Activated naive CD4-positive, alpha-beta T cell (primary cell): ENCODE measurements at places on chromosomes 5 and 9.

DNA sequence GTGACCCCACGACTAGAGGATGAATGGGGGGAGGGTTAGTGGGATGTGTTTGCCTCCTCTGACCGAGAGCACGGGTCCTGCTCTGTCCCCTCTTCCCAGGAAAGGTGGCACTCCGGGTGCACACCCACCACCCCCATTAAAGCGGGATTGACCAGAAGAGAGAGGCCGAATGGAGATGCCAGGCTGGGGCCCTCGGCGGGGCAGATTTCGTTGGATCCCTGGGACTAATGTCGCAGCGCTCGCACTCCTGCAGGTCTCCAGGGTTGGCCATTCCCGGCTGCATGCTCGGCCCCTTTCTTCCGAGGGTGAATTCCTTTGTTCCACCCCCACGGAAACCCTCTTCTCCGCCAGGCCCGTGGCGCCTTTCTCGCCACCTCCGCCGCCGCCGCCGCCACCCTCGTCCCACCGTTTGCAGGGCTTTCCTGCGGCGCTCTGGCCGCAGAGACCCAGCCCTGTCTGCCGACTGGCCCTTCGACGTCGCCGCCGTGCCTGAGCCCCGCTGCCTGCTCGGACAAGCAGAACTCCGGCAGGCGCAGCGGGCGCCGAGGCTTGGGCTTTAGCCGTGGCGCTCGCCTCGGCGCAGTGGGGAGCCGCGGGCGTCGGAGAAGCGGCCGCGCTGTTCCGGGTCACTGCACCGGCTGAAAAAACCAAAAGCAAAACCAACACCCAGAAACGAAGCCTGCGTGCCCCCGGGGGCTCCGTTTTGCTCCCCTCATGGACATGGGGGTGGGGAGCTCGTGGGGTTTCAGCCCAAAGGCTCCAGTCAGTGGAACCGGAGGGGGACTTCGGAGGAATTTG lies 11.8 kb downstream of the LMX1B start:
- DNase-seq, result no peak

DNA sequence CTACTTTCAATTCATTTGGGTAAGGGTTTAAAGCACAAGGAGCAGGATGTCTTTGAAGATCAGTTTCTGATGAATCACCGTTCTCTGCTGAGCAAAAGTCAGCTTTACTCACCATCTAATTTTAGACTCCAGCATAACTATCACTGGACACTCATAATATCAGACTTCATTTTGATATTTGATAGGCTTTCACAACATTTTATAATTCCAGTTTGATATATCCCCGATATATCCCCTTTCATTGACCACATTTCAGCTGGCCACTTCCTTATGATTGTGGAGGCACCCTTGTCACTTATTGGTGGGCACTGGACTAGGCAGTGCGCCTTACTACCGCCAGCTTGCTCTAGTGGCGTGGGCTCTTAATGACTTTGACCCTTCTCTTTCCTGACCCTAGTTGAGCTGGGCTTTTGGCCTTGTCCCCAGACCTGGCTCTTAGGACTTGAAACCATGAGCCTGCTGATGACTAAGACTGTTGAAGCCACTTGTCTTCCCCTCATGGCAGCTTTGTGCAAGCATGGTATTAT lies 46.8 kb downstream of the CYSTM1 start:
- DNase-seq, result no peak

GRCh38 chr9:99563364-99563763 lies 258.3 kb upstream of the NR4A3 start:
- no peak for DNase-seq

DNA sequence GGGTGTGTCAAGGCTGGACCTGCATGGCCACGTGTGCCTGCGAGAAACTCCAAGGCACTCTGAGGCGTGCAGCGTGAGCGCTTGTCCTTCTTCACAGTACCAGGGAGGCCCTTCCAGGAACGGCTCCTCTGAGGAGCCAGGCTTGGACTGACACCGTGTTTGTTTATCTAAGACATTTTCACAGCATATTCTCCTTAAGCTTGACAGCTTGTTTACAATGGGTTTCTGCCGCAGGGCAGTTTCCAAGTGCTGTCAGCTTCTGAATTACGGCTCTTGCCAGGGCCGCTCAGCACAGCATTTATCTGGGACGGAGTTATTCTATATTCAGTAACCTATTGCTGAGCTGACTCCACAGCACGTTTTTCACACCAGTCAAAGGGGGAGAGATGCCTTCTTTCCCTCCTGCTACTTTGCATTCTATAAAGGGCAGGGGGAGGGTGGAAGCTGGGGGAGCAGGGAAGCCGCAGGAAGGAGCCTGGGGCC lies 98.4 kb downstream of the LMNB1 start:
- DNase-seq, result no peak

DNA sequence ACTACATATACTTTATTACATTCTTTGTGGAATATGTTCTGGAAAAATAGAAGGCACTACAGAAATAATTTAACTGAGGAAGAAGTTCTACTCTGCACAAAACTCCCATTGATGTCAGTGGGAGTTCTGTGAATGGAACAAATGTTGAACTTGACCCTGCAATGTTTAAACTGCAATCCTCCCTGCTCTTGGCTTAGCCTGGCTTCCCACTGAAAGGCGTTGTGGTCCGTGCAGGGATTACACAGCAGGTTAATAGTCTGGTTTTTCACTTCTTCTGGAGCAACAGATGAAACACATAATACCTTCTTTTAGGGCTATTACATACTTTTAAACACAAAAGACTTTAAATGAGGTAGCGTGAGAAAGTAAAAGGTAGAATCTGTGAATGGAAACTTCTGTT lies 12.9 kb upstream of the ERBIN start:
- no peak for DNase-seq

GRCh38 chr9:33158843-33159776 lies 8.0 kb downstream of the B4GALT1 start:
- no peak for DNase-seq

- no peak for DNase-seq
These were observed 37.6 kb upstream of the MAST4 start for GRCh38 chr5:66558560-66558959.

- DNase-seq, result no peak
These were observed 8.7 kb downstream of the DNAJB5 start for GRCh38 chr9:34998266-34998665.

DNA sequence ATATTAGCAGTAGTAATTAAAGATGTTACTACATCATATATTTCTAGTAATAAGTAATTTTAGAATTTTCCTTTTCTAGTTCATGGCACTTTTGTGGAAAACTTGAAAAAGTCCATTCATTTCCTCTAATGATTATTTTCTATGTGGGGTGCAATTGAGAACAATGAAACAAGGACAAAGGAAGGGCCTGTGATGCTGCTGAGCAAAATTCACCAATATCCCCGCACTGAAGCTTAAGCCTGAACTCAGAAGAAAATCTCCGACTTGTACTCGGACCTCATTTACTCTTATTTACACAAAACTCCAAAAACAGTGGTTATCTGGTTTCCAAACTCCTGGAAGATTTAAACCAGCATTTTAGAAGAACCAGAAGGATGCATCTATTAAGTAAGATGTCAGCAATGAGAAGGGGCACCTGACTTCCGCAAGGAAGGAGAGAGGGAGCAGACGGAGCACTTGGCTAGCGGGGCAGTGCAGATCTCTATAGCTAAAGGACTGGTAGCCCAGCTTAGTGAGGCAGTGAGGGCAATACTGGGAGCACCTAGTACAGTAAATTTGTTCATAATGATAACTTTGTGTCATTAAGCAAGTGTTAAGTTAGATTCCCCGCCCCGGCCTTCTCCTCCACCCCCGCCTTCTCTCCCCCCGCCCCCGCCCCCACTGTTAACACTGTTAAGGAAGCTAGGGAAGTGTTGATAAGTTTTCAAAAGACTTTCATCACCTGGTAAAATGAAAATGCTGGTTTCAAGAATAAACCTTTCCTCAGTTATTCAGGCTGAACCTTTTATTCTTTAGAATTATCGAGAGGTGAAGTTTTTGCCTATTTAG lies 123.3 kb downstream of the ZSWIM6 start:
- DNase-seq, result no peak

GRCh38 chr5:3828761-3829160 lies 233.1 kb downstream of the IRX1 start:
- no peak for DNase-seq

DNA sequence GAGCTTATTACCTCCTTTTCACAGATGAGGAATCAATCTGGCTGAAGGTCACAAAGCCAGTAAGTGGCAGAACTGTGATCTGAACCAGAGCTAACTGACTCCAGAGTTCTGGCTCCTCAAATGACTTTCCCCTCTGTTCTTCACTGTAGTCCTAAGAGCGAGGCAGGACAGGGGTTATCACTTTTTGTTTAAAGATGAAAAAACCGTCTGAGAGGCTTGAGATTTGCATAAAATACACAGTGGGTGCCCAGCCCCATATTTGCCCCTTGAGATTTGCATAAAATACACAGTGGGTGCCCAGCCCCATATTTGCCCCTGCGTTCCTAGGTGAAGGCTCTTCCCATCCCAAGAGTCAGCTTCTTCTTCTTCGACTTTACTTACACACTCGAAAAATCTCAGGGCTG lies 667 bp downstream of the FBXO10 start:
- DNase-seq, result no peak

DNA sequence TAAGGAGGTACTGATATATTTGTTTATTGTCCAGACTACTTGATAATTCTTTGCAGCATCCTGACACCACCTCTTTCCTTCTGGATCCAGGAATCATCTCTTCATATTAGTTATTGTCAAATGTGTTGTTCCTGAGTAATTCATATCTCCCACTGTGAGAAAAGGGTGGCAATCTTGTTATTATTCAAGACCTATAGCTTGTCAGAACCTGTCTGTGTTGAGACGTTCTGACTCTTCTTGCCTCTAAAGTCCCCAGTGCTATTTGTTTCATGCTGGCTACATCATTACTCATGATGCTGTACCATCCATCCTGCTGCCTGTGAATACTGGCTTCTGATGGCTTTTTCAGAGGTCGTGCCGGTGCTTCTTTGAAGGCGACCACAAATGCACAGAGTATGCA lies 68.7 kb upstream of the TAF11L2 start:
- DNase-seq, result no peak

DNA sequence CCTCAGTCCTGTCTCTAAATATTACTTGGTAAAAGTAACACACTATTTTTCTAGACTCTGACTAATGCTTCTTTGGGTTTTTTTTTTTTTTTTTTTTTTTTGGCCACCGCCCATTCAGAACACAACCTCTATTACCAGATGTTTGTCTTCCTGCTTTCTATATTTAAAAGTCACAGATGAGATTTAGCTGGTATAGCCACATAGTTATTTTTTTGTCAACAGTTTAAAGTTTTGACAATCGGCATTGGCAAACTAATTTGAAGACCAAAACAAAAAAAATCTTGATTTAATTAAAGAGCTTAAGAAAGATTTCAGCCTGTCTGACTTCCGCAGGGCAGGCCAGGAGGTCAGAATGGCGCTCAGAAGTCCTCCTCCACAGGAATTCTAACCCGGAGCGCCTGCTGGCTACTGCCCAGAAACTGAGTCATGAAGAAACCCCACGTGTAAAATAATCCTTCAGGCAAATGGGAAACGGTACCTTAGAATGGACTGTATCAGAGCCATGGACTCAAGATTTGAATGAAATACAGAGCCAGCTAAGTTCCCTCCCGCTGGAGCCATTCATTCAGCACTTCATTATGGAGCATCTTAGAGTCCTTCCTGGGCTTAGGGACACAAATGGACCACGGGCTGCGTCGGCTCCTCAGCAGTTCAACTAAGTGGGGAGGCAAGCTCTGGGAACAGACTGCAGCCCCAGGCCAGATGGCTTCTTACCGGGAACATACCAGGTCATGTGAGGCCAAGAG lies 55.6 kb downstream of the PTPDC1 start:
- DNase-seq, result no peak

DNA sequence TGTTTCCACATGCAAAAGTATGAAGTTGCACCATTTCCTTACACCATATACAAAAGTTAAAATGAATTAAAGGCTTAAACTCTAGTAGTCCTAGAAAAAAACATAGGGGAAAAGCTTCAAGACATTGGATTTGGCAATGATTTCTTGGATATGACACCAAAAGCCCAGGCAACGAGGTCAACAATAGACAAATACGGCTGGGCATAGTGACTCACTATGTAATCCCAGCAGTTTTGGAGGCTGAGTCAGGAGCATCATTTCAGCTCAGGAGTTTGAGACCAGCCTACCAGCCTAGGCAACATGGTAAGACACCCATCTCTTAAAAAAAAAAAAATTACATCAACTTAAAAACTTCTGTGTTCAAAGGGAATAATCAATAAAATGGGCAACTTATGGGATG lies 30.9 kb upstream of the SREK1 start:
- no peak for DNase-seq

- DNase-seq, result no peak
These were observed 32.4 kb downstream of the ABCA1 start for GRCh38 chr9:104895572-104895971.

- no peak for DNase-seq
These were observed 363.8 kb downstream of the ARL15 start for GRCh38 chr5:53946405-53947100.

GRCh38 chr5:17289681-17290539 lies 72.5 kb downstream of the BASP1 start:
- no peak for DNase-seq

- DNase-seq, result no peak
These were observed 118.7 kb upstream of the PUM3 start for GRCh38 chr9:2962471-2963172.

DNA sequence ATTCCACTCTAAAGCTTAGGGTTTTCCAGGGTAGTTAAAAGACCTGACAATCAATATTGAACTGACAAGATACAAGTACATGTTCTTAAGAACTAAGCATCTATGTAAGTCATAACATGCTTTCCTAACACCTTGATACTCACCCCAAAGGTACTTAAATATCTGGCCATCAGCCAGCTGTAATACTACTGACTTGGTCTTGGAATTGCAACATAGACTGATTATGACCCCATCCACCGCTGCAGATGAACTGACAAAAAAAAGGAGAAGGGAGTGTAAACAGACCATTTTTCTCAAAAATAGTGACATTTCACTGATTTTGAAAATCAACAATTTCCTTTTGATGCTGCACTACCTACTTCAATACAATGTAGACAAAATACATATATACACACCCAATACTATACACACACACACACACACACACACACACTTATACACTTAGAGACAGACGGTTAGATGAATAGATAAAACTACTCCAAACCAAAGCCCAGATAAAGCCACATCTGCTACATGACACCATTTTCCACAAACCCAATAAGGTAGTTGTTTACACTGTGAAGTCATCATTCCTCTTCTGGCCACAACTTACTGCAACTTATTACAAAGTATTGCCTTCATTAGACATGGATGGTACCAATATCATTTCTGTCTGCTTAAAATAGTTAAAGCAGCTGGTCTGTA lies 30.4 kb downstream of the ELP1 start:
- DNase-seq, result no peak

DNA sequence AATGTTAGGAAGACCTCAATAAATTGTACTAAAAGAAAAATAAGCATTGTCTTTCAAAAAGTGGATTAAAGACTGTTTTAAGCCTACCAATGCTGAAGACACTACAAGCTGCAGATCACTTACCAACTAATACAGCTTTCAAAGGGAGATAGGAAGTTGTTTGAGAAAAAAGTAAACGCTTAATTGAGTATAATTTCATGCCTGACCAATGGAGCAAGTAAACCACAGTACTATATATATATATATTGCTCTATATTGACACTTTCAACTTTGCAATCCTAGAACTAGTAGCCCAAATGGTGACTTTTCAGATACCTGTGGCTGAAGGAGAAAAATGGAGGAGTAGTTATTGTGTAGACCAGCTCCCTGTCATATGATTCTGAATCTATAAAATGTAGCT lies 85.7 kb downstream of the FREM1 start:
- no peak for DNase-seq

- DNase-seq, result no peak
These were observed 51.8 kb downstream of the RANBP17 start for GRCh38 chr5:170913573-170913972.
